ENCODE measurements at places on chromosomes 3 and 15. TPM values are rescaled to one million over a fixed set of nuclear protein-coding genes. Genes with fewer than 3 reads are reported as not detected.

GRCh38 chr15:30650012-30650929 is 24.3 kb downstream of the ARHGAP11B start:
- DNase-seq: no peak
- no peaks in the 10 kb centered on the region for H3K4me1 ChIP-seq
- no peak overlapping the region for H3K27ac ChIP-seq
- no peak overlapping the region for H3K4me3 ChIP-seq
- H3K36me3 ChIP-seq: no peaks in the 10 kb centered on the region

ADAMTSL3 gene
- total RNA-seq: 0.07 TPM

- no peak overlapping the region for H3K27ac ChIP-seq
- H3K4me3 ChIP-seq: no peak overlapping the region
- no peak for DNase-seq
- no peaks in the 10 kb centered on the region for H3K27me3 ChIP-seq
- H3K4me1 ChIP-seq: no peaks in the 10 kb centered on the region
Observed at GRCh38 chr3:61055447-61055846, 195.8 kb downstream of the FHIT start.

GRCh38 chr3:196120291-196120951 is 38.5 kb upstream of the TFRC start:
- no peak overlapping the region for H3K4me3 ChIP-seq
- no peak for DNase-seq
- H3K36me3 ChIP-seq: no peaks in the 10 kb centered on the region
- H3K4me1 ChIP-seq: peaks cover 46% of the 10 kb centered on the region

DNA sequence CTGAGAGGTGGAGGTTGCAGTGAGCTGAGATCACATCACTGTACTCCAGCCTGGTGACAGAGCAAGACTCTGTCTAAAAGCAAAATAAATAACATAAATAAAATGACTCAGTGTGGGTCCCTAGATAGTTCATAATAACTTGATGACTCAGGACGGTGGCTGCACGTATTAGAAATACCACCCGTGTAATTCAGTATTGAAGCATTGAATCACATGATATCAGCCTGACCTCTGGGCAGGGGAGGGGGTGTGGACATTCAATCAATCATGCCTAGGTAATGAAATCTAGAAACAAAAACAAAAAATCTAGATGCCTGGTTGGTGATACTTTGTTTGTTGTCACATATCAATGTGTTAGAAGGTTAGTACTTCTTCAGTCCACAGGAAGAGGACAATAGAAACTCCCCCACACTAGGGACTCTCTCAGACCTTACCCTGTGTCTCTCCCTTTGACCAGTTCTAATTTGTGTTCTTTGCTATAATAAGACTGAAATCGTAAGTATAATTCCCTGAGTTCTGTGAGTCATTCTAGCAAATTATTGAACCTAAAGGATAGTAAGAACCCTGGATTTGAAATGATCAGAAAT is 177.3 kb downstream of the GAP43 start:
- no peaks in the 10 kb centered on the region for H3K4me1 ChIP-seq
- no peak overlapping the region for H3K4me3 ChIP-seq
- no peaks in the 10 kb centered on the region for H3K36me3 ChIP-seq
- H3K27ac ChIP-seq: no peak overlapping the region
- no peaks in the 10 kb centered on the region for H3K27me3 ChIP-seq
- DNase-seq: no peak

DNA sequence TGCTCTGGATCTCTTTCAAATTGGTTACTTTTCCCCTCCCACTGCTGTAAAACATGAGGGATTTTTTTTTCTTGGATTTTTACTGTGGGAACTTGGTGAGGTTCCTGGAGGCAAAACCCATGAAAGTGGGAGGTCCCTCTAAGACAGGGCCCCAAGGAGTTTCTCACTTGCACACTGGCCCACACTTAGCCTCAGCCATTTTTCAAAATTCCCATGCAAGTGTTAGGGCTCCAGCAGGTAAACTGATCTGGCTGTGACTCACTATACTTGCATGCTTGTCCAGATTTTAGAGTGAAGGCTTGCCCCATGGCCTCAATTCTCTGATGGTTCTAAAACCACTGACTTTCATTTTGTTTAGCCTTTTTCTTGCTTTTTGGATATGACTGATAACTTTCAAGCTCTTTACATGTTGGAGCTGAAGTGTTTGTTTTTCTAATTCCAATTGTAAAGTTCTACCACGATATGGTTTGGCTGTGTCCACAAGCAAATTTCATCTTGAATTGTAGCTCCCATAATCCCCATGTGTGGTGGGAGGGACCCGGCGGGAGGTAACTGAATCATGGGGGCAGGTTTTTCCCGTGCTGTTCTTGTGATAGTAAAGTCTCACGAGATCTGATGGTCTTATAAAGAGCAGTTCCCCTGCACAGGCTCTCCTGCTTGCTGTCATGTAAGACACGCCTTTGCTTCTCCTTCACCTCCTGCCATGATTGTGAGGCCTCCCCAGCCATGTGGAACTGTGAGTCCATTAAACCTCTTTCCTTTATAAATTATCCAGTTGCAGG is 37.7 kb downstream of the MCCC1 start:
- H3K36me3 ChIP-seq: peaks cover 8% of the 10 kb centered on the region
- DNase-seq: no peak
- H3K4me3 ChIP-seq: no peak overlapping the region
- H3K4me1 ChIP-seq: no peaks in the 10 kb centered on the region
- H3K27me3 ChIP-seq: no peaks in the 10 kb centered on the region

DNA sequence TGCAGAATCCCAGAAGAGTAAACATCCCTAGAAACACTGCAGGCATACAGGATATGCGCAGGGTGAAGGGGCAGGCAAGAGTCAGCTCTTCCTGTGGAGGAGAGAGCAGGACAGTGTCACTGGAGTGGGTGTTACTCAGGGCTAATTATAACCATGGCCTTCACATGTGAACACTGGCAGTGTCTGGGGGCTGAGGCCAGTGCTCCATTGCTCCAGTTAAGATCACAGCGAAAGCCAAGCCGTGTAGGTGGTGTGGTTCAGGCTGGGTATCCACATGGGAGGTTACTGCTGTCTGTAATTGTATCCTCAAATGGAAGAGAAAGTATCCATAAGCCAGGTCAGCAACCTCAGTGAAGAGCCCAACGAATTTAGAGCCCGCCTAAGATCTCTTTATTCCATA is 84.6 kb downstream of the MESD start:
- peaks cover 2% of the 10 kb centered on the region for H3K36me3 ChIP-seq
- no peaks in the 10 kb centered on the region for H3K27me3 ChIP-seq
- no peak overlapping the region for H3K27ac ChIP-seq
- DNase-seq: no peak
- no peak overlapping the region for H3K4me3 ChIP-seq

GOLGA6A gene
- total RNA-seq: not detected

- DNase-seq: no peak
- peaks cover 9% of the 10 kb centered on the region for H3K27me3 ChIP-seq
- no peaks in the 10 kb centered on the region for H3K36me3 ChIP-seq
- H3K4me1 ChIP-seq: no peaks in the 10 kb centered on the region
- H3K27ac ChIP-seq: no peak overlapping the region
- H3K4me3 ChIP-seq: no peak overlapping the region
Observed at GRCh38 chr3:10645800-10646199, 140.4 kb upstream of the ATP2B2 start.

DNA sequence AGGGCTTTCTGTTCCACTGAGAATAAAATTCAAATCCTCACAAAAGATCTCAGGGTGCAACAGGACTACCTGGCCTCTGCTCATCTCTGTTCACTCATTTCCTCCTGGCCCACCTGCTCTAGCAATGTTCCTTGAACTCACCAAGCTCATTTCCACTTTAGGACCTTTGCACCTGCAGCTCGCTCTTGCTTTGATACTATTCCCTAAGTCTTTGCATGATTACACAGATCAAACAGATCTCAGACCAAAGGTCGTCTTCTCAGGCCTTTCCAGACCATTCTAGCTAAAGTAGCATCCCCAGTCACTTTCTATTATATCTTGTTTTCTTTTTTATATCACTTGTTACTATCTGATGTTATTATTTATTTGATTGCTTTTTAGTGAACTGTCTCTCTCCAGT is 54.7 kb downstream of the B3GNT5 start:
- no peak for DNase-seq
- H3K4me3 ChIP-seq: no peak overlapping the region
- H3K27ac ChIP-seq: no peak overlapping the region
- no peaks in the 10 kb centered on the region for H3K36me3 ChIP-seq
- H3K4me1 ChIP-seq: no peaks in the 10 kb centered on the region

Data from T-cell (primary cell).